ENCODE measurements at places on chromosomes 3 and 15. TPM values are rescaled to one million over a fixed set of nuclear protein-coding genes. Genes with fewer than 3 reads are reported as not detected.

DNA sequence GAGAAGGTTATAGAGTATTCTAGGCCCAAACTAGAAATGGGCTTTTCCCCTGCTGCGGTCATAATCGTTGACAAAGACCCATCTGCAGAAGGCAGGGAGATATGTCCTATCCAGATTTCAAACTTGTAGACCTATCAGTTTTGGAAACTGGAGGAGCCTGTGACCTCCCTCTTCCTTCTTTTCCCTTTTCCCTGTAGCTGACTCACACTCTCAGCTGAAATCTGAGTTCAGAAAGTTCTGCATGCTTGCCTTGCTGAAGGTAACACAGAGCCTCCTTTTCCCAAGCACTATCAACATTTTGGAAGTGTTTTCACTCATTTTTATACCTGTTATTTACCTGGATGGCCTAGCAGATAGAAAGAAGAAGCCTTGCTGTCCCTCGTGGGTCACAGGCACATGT, 59.1 kb upstream of the PSMD6 start:
- DNase-seq, result no peak

DNA sequence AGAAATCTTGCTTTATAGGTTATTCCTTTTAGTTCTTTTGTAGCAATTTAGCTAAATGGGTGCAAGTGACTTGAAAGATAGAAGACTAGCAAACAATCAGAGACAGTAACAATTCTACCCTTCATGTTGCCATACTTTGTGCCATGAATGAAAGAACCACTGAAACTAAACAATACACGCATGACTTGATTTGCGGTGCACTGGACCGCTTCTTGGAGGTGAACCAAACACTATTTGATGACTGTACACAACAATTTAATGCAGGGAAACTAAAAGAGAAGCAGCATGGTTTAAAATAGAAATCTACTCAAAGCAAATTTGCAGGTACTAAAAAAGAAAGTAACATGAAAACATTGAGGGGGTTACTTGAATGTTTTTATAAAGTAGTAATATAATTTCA, 331.0 kb upstream of the RARB start:
- DNase-seq, result no peak

DNA sequence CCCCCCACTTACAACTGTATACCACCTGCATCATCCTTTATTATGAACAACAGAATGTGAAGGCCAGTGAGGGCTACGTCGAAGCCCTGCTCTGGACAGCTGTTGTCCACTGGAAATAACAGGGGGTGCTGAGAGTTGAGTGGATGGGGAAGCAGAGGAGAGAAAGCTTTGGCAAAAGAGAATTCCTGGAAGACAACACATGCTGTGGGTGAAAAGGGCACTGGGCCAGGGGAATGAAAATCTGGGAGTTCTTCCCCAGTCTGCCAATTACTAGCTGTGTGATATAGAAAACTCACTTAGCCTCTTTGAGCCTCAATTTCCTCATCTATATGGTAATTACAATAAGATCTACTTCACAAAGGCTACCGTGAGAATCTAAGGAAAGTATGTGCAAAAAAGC, 40.7 kb downstream of the FSTL1 start:
- no peak for DNase-seq

DNA sequence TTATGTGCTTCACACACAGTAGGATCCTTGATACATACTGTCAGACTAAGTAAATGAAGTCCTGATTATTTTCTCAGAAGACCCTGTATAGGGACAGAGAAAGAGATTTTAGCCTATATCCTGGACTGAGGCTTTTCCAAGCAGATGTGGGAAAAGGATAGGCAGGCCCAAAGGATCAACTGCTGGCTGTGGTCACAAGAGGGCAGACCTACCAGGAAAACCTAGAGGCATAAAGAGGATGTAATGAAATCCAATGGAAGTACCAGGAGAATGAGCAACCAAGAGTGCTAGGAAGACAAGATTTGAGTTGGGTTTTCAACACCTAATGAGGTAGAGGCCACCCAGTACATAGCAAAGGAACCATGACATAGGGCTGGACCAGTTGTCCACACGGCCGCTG, 23.1 kb downstream of the DCLK3 start:
- DNase-seq, result no peak

DNA sequence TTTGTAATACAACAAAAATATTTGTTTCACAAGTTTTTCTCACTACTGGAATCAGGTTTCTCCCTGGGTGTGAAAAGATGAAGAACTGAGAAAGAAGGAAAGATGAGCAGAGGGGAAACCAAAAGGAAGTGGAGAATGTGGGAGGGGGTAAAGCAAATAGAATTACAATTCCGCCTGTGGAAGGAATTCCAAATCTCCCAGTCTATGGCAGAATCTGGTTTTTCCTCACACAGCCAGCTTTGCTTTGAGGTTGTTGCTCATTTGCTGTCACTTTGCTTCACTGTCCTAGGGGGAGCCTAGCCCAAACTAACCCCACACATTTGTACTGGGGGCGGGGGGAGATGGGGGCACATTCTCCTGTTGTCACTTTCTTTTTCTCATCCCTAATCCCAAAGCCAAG, 43.9 kb downstream of the RPL22L1 start:
- no peak for DNase-seq

- no peak for DNase-seq
Observed at GRCh38 chr3:107683447-107683846, 160.7 kb downstream of the BBX start.

DNA sequence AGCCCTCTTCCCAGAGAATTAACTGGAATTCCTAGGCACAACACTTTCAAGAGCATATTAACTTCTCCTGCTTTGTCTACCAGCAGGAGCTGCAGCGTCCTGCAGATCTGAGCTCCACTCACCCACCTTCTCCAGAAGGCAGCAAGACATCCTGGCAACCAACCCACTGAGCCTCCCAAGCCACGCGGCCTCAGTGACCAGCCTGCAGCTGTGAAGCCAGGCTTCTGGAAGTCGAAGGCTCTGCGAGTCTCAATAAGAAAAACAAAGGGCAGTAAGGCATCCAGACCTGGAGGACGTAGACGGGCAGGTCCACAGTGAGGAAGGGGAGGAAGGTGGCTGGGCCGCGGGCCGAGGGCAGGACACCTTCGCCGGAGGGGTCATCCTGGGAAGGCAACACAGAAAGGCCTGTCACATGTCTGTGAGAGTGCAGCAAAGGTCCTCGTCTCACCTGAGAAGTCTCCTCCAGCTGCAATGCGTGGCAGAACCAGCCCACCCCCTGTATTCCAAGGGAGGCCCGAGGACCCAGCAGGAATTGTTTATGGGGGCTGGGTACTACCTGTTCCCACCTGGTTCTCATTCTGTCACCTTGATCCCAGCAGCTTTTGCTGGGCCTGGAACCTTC, 36.2 kb downstream of the ZXDC start:
- no peak for DNase-seq

- DNase-seq, result no peak
Observed at GRCh38 chr3:109112946-109113760, 4.8 kb downstream of the MORC1 start.

DNA sequence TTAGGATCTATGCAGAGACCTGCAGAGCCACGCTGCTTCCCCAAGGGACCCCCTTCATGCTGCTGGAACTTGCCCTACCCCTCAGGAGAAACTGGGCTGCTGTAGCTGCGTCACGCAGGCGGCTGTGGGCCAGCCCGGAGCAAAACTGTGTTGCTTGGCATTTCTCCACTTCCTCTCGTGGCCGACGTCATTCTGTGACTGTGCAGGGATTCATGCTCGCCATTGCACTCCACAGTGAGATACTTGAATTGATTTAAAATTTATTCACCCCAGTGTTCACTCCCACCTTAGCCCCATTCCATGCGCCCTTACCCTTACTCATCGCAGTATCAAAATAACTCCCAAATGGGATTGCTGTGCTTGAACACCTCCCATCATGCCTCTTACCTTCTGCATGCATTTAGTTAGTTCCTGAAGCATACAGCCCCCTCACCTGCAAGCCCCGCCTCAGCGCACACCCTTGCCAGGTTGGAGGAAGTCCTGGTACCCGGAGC, 45.7 kb downstream of the TMEM44 start:
- no peak for DNase-seq

DNA sequence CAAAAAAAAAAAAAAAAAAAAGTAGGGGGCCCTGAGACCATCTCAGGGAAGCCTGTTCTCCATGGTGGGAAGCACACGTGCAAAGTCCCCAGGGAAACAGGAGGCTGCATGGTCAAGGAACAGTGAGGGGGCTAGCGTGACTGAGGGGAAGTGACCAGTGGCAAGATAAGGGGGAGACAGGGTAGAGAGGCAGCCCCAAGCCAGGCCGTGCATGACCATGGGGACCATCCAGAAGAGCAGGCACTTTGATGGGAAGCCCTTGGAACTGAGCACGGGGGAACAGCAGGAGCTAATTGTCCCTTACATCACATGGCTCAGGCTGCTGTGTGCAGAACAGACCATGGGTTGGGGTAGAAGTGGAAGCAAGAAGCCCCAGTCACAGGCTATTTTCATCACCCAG, 196.2 kb downstream of the NTRK3 start:
- DNase-seq, result no peak

DNA sequence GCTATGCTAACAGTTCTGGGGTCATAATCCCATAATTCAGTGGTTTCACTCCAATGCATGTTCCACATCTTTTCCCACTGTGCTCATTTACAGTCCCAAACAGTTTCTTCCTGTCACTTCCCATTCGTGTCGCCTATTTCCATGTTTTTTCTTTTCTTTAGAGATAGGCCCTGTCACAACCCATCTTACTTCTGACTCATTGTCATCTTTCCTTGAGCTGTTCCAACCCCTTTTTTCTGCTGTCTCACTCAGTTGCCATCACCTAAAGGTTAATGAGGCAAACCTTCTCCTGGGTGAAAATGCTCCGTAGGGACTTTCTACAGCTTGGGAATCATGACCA, 814.5 kb downstream of the VGLL3 start:
- DNase-seq, result no peak

DNA sequence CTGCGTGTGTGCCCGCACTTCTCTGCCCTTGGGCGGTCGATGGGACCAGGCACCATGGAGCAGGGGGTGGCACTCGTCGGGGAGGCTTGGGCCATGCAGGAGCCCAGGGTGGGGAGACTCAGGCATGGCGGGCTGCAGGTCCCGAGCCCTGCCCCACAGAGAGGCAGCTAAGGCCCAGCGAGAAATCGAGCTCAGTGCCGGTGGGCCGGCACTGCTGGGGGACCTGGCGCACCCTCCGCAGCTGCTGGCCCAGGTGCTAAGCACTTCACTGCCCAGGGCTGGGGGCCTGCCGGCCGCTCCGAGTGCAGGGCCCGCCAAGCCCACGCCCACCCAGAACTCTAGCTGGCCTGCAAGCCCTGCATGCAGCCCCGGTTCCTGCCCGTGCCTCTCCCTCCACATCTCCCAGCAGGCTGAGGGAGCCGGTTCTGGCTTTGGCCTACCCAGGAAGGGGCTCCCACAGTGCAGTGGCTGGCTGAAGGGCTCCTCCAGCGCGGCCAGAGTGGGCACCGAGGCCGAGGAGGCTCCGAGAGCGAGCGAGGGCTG, 553 bp upstream of the RTP4 start:
- DNase-seq, result no peak

GRCh38 chr3:58478781-58479180, 13.1 kb upstream of the KCTD6 start:
- DNase-seq, result no peak

GRCh38 chr3:152229692-152230091, 39.0 kb upstream of the MBNL1 start:
- no peak for DNase-seq

DNA sequence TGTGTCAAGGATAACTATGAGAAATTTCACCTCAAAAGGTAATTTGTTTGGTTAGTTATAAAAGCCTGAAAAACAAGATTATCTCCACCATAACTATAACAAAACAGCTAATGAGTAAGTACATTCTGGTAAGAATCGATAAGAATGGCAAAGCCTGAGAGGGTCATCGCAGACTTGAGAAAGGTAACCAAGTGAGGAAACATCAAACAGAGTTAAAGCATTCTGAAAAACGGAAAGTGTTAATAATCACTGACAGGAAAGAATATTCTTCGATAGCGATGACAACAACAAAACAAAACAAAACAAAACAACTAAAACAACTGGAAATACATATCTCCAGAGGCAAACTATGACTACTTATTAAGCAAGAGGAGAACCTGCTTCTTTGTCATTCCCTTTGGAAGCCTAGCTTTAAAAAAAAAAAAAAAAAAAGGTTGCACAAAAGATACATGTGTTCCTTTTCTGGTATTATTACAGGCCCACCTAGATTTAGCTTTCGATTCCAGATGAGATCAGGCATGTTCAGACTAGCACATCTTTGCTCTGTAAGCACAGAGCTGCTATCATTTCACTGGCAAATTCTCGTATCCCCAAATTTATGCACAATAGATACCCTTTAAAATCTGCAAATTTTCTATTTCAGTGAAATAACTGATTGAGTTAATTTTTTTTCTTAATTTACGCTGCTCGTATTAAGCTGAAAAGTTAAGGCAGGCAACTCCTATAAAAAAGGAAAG, 155.6 kb downstream of the TIGIT start:
- no peak for DNase-seq

GRCh38 chr3:111548092-111548491, 6.1 kb downstream of the CD96 start:
- DNase-seq, result no peak

DNA sequence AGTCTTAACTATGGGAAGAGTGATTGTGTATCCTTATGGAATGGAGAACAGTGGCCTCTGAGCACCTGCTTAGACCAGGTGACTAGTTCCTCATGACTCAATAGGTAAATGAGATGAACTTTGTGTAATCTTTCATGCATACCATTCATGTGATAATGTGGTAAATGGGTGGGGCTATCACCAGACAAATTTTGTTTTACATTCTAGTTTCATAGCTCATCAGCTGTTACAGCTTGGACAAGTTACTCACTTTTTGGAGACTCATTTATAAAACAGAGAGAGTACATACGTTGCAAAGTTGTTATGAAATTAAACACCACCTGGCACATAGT, 103.7 kb upstream of the TGFBR2 start:
- DNase-seq, result no peak

GRCh38 chr3:164641071-164641470, 437.2 kb downstream of the SI start:
- no peak for DNase-seq

- DNase-seq, result no peak
Observed at GRCh38 chr3:66662894-66663293, 162.1 kb upstream of the LRIG1 start.

GRCh38 chr3:56294286-56294685, 174.0 kb downstream of the ERC2 start:
- DNase-seq, result no peak

DNA sequence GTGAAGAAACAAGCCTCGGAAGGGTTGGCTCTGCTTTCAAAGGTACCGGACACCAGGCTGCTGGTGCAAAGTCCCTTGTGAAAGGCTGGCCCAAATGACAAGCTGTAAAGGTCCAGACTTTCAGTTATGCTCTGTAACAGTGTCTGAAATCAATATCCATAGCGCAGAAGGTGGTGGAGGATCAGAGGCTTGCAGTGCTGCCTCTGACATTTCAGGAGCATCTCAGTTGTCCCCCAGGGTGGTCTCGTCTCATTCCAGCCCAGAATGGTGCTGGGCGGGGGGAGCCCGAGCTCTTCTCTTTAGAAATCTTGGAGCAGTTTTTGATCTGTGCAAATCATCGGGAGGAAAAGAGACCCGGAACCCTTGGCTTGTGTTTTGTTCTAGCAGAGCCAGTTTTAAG, 402.3 kb upstream of the RGMA start:
- DNase-seq, result no peak

Gene LRRN1
- 7.7 TPM for total RNA-seq

Gene PRR23B
- total RNA-seq, result not detected

Gene DCLK3
- 0.14 TPM for total RNA-seq

Gene EIF4G1
- total RNA-seq, result 254 TPM

Gene PRSS50
- 0.54 TPM for total RNA-seq

Gene LRTM1
- not detected for total RNA-seq

Gene CD200R1
- 2.6 TPM for total RNA-seq

Gene GRAMD1C
- 10.7 TPM for total RNA-seq
